ENCODE measurements at places on chromosomes 6 and 20.

GRCh38 chr6:128367437-128367836 is 153.0 kb downstream of the PTPRK start:
- no peak for DNase-seq

GRCh38 chr20:24778585-24779031 is 170.5 kb upstream of the CST7 start:
- no peak for DNase-seq

- no peak for DNase-seq
Measured at GRCh38 chr20:53320701-53321100, 272.9 kb downstream of the ZNF217 start.

DNA sequence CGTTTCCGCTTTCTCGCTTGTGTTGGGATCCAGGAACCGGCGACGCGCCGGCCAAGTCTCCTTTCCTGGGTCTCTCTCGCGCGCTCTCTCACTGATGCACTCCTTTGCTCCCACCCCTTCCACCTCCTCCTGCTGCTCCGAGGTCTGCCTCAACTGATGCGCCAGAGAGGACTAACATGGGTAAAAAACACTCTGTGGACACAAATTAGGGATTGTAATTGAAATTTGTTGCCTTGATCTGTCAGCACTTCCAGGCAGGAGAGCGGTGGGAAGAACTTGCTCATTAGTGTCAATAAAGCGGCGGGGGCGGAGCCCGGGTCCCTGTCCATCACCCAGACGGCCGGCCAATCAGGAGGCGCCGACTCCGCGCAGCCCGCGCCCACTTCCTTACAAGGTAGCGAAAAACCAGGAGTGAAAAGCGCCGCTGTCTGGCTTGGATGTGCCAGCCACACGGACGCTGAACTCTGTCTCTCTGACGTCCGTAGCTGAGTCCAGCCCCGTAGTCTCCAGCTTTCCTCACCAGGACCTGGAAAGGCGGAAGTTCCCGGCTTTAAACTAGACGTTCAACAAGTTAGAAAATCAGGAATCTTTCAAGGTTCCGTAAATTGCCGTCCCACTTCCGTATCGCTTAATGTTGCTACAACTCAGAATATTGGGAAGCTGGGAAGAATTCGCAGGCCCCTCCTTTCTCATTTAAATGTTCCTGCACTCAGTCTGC is at the start of gene TBX18:
TBX18 (minus strand) TSS at position 267 of the 718 bp plus-strand sequence. CDS start 417 bp downstream, outside the sequence.
- DNase-seq = no peak

GRCh38 chr6:7052443-7053011 is 55.2 kb upstream of the RREB1 start:
- no peak for DNase-seq

GRCh38 chr20:57856658-57857057 is 146.8 kb upstream of the PMEPA1 start:
- no peak for DNase-seq

- peak; percentile 25 for DNase-seq
Measured at GRCh38 chr20:38094373-38094891, 60.9 kb downstream of the RPRD1B start.

DNA sequence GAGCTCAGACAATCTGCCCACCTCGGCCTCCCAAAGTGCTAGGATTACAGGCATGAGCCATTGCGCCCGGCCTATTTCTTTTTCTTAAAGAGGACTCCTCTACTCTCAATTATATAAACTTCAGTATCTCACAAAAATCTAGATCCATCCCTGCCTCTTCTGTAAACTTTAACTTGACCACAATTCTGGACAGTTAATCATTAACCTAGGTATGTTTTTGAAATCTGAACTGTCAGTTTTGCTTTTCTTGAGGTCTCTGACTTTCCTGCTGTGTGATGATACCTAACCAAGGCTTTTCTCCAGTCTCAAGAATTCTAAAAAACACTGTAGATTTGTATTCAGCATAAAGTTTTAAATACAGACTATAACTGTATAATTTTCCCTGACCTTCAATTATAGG is 388.2 kb upstream of the SYNCRIP start:
- DNase-seq = no peak

DNA sequence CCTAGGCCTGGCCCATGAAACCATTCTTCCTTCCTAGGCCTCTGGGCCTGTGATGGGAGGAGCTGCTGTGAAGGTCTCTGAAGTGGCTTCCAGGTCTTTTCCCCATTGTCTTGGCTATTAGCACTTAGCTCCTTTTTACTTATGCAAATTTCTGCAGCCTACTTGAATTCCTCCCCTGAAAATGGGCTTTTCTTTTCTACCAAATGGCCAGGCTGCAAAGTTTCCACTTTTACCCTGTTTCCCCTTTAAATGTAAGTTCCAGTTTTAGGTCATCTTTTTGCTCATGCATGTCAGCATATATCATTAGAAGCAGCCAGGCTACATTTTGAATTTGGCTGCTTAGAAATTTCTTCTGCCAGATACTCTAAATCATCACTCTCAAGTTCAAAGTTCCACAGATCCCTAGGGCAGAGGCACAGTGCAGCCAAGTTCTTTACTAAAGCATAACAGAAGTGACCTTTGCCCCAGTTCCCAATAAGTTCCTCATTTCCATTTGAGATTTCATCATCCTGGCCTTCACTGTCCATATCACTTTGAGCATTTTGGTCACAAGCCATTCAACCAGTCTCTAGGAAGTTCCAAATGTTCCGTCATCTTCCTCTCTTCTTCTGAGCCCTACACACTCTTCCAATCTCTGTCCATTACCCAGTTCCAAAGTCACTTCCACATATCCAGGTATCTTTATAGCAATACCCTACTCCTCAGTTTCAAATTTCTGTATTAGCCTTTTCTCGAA is 71.9 kb downstream of the TBC1D7 start:
- no peak for DNase-seq

DNA sequence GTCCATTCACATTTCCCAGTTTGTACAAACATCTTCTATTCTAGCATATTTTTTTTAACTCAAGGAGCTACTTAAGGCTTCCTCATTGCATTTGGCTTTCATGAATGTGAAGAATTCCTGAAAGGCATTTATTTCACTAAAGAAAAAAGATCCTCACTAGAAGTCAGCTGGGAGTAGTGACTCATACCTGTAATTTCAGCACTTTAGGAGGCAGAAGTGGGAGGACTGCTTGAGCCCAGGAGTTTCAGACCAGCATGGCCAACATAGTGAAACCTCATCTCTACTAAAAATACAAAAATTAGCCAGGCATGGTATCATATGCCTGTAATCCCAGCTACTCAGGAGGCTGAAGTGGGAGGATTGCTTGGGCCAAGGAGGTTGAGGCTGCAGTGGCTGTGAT is 30.9 kb upstream of the XRN2 start:
- DNase-seq = no peak

GRCh38 chr20:44616604-44616964 is 34.2 kb downstream of the PKIG start:
- no peak for DNase-seq

GRCh38 chr20:59352990-59353389 is 52.6 kb downstream of the EDN3 start:
- no peak for DNase-seq

- no peak for DNase-seq
Measured at GRCh38 chr6:30847421-30847970, 36.8 kb upstream of the DDR1 start.

GRCh38 chr6:143733510-143733909 is 55.7 kb downstream of the PHACTR2 start:
- no peak for DNase-seq

GRCh38 chr6:40391851-40392517 is 195.2 kb downstream of the LRFN2 start:
- DNase-seq = no peak

- DNase-seq = no peak
Measured at GRCh38 chr6:126529637-126530362, 189.9 kb downstream of the CENPW start.

DNA sequence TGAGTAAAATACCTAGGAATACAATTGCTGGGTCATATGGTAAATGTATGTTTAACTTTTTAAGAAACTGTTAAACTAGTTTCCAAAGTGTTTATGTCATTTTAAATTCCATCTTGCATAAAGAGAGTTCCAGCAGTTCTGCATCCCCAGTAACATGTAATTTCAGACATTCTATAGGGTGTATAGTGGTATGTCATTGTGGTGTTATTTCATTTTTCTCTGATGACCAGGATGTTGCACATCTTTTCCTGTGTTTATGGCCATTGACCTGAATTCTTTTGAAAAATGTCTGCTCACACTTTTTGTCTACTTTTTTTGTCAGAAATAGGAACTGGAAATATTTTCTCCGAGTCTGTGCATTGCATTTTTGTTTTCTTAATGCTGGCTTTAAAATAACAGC is 128.9 kb downstream of the TMEM200A start:
- no peak for DNase-seq

DNA sequence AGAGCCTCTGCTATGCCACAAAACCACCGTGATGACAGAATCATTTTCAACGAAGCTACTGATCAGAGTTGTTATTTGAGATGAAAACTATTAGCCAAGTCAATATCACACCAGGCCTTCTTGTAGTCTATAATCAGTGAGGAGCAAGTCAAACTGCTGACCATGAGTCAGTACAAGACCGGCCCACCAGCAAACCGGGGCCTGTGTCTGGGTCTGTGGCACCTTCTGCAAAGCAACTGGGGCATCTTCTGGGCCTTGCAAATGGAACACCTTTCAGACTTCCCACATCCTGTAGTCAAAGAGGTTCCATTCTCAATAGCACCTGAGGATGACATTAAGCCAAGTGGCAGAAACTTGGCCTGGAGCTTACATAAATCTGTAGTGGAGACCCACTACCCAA is 38.5 kb downstream of the CPXM1 start:
- no peak for DNase-seq

DNA sequence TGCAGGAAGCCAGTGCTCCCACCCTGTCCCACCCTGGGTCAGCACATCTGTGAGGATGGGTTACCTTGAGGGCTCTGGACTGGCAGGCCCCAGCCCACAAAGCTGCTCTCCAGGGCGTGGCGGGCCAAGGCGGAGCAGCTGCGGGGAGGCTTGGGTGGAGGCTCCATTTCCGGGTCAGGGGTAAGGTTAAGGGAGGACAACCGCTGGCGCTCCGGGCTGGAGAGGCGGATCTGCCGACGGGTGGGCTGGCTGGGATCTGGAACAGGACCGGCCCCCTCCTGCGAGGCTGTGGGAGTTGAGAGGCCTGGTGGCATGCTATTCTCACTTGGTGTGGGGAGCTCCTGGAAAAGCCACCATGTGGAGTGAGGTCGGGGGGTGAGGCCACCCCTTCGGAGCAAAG is 5.5 kb downstream of the SMPD2 start:
- no peak for DNase-seq

Measured in GM12891 (cell line).